GM12891 (cell line): ENCODE measurements at places on chromosomes 7 and 10.

GRCh38 chr10:63027531-63027930 lies 105.6 kb upstream of the NRBF2 start:
- no peak for DNase-seq

DNA sequence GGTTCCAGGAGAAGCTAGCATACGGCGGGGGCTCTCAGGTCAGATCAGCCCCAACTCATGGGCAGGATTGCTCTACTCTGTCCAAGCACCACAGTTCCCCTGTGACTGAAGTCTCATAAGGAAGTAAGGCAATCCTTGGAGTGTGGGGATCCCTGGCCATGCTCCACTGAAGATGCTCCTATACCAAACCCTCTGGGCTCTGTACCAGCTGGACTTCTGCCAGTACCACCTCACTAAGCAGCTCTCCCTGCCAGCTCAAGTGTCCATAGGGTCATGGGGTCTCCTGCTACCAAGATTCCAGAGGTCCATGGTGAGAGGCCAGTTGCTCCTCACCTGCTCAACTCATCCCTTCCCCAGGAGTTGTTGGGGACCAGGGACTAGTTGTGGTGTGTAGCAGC lies 355.7 kb upstream of the STEAP1 start:
- DNase-seq, result no peak

DNA sequence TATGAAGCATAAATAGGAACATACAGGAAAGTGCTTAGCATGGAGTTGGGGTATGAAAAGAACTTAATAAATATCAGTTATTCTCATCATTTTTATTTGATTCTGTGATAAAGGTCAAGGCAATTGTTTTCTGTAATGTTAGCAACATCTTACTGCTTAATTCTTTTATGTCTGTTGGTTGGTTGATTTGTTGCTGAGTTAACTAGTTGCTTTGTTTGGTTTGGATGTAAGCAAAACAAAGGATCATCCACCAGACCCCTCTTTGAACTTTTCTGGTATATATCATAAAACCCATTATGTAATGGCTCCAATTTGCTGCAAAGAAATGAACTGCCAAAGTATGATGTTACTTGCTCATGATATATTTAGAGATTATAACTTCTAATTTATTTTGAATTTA lies 44.5 kb downstream of the CH25H start:
- no peak for DNase-seq

DNA sequence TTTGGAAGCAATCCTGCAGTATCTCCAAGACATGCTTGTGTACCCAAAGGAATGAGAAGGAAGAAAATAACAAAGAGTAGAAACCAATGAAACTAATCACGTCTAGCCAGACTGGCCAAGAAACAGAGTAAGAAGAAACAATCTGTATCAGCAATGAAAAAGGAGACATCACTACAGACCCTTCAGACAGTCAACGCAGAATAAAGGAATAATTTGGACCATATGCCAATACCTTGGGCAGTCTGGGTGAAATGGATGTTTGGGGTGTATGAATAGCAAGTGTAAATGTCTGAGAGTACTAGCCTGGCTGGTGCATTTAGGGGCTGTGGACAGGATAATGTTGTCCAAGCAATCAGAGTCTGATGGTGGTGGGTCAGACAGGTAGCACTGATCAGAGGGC lies 61.1 kb downstream of the SLC29A4 start:
- no peak for DNase-seq

- DNase-seq, result no peak
Observed at GRCh38 chr7:51471210-51471980, 154.8 kb upstream of the COBL start.

GRCh38 chr10:102311025-102311420 lies 65.7 kb downstream of the GBF1 start:
- DNase-seq, result no peak

GRCh38 chr7:32436146-32436928 lies 53.8 kb downstream of the LSM5 start:
- DNase-seq, result no peak

DNA sequence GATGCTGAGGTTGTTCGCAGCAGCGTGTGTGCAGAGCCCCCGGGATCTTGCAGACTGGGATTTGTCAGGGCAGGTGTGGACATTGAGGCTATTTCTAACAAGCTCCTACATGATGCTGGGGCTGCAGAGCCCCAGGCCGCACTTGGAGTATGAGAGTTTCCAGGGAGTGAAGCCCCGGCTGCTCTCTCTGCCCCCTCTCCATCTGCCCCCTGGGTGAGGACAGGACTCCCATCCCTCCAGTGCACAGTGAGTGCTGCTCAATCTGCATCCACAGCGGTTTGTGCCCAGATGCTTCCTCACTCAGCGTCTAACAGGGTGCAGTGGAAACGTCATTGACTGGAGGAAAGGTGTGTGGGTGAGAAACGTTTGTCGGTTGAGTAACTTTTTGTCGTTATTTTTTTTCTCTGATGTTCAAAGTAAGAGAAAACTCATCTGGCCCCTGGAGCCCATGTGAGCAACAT lies 25.3 kb downstream of the IL2RA start:
- DNase-seq, result no peak

DNA sequence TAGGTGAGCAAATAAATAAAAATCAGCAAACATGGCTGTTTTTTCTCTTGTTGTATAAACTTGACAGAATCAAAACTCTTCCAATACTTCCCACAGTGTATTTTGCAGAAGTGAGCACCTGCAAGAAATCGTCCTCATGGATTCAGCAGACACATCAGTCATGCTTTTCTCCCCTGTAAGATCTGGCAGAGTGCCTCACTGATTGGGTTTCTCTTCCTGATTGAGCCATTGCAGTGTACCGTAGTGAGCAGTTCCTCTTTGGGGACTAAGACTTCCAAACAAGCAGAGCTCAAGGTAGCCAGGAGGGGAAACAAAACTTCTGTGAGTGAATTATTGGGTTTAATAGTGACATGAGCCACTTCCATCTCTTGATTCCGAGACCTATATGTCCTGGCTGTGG lies 2.2 kb upstream of the CCDC3 start:
- no peak for DNase-seq

- DNase-seq, result no peak
Observed at GRCh38 chr7:49692516-49692915, 80.9 kb upstream of the VWC2 start.

GRCh38 chr10:31940839-31941653 lies 12.4 kb upstream of the ARHGAP12 start:
- DNase-seq, result no peak

DNA sequence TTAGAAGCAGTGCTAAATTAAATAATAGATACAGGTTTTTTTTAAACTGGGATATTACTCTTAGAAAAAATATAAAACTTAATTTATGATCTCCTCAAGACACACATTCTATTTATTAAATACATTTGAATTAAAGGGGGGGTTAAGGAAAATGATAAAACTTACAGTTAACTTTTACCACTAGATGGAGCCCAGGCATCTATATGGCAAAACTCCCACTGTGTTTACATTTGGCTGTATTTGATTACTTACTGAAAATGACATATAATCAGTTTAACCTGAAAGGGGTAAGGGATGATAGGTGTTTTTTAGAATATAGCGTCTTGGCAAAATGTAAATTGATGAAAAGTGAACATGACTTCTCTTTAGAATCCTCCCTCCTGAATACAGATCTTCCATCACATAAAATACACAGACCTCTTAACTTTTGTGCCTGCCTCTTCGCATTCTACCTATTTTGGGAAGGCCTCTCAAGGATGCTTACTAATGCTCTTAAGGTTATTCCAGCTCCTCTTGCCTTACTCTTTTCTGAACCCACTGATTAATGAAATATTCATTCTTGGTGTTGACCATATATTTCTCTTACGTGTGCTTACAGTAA lies 235.7 kb downstream of the AGMO start:
- no peak for DNase-seq

DNA sequence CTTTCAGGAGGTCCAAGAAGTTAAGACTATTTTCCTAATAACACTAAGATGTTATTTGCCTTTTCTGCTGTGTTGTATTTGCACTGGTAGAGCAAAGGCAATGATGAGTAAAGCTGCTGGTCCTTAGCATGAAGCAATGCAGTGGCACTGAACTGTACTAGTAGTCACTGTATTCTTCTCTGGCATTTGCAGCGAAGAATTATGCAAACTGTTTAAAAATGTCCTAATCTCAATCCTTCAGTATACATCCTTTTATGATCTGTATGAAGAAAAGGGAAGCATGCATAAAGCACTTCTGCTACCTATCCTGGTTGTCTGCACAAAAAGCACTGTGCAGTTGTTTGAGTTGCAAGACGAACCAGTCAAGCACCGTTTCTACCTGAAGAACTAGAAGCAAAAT lies 20.4 kb downstream of the IGF2BP3 start:
- DNase-seq, result no peak

DNA sequence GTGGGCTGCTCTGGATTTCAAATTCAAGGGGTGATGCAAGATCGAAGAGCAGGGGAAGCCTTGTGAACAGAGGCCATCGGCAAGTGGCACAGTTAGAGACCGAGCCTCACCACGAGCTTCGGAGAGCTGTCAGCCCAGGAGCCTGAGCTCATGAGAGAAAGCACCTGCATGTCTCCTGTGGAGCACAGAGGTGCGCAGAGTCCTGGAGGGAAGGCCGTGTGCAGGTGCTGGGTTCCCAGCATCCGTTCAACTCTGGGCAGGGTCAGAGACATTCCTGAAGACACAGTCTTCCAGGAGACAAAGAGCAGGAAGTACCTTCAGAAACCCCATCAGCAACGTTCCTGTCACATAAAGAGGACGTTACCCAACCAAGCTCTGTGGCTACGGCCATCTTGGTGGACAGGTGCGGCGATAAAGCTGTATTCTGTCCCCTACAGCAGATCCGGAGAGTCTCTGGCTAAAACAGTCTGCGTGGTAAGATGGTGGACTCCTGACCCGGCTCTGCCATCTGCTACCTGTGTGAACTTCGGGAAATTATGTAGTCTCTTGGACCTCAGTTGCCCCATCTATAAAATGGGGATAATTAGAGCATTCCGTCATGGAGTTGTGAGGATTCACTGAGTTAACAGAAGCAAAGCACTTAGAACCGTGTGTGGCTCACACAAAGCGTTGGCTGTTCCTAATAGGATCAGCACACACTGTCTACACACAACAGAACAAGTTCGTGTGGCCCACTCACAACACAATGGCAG lies 40.6 kb downstream of the NOD1 start:
- DNase-seq, result no peak

DNA sequence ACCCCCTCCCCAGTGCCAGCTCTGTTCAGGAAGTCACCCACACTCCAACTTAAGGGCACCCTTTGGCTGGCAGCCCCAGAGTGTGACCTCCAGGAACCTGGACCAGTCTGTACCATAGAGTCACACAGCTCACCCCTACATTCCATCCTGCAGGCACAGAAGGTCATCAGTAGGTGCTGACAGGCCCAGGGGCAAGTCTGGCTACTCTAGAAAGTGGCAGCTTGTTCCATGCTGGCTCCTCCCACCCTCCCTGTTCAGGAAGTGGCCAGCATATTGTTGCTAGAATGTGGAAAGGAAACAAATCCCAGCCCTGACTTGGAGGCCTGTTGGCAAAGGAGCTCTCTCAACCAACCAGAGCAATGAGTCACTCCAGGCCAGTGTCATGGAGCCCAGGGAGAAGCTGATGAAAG lies 3.2 kb upstream of the NCOA4 start:
- no peak for DNase-seq

DNA sequence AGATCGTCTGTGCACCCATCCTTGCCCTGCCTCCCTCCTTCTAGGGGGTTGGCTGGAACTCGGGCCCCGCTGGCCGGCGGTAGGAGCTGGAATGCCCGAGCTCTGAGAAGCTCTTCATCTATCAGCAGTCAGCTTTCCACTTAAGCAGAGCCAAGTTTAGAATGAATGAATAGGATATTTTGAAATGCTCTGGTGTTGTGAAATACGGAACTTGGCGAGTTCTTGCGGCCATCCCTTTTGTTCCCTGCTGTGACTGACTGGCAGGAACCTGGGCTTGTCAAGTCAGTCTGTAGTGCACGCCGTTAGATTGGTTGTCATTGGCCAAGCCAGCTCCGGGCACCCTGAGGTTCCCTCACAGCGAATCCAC lies 33.3 kb downstream of the FOXK1 start:
- no peak for DNase-seq

- DNase-seq, result no peak
Observed at GRCh38 chr7:158508802-158509385, 78.7 kb downstream of the PTPRN2 start.

DNA sequence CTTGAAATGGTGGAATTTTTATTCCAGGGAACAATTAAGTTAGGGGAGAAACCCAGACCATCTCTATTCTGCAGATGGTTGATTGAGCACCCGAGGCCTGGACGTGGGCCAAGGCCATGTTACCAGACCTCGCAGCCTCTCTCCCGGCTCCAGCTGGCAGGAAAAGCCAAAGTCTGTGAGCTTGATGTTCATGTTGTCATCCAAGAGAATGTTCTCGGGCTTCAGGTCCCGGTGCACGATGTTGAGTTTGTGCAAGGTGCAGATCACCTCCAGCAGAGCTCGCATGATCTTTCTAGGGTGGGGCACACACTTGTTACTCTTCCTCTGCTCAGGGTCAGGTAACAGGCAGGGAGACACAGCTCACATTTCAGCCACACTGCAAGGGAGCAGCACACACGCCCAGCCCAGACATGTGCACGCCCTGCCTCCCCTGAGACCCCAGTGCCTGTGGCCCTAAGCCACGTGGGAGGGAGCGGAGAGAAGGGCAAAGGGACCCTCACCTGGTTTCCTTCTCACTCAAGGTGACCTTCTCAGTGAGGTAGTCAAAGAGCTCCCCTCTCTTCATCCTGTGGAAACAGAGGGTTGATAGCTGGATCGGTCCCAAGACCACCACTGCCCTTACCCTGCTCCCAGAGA lies 9.5 kb downstream of the PHKG1 start:
- no peak for DNase-seq

DNA sequence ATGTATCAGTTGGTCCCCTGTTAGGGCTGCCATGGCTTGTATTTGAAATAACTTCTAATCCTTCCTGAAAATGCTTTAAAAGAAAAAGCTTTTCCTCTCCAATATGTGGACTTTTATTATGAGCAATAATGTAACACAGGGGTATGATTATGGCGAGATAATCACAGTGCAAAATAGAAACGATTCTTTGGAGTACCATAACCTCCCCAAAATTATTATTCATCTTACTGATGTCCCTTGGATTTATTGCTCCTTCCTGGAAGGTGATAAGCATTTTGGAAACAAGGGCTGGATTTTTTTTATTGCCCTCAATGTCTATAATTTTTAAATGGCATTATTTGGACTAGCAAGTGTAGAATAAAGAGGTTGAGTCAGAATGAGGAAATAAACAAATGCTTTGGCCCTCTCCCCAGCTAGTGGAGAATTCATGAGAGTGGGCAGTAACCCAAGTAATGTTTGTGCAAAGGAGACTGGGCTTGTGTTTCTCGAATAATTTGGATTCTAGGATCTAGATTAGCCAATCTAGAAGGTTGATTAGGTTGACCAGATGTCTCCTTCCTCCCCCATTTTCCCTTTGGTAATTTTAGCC lies 403.9 kb upstream of the CELF2 start:
- no peak for DNase-seq
